ENCODE measurements at places on chromosomes 11 and 22.

- DNase-seq = peak; percentile 78
Measured at GRCh38 chr22:16819249-16819648, 6.0 kb downstream of the XKR3 start.

GRCh38 chr11:112382561-112382960, 121.9 kb upstream of the PLET1 start:
- no peak for DNase-seq

- DNase-seq = no peak
Measured at GRCh38 chr11:63698976-63699733, 17.9 kb downstream of the RTN3 start.

- no peak for DNase-seq
Measured at GRCh38 chr11:128022007-128022368, 565.4 kb downstream of the ETS1 start.

- no peak for DNase-seq
Measured at GRCh38 chr11:2816941-2817421, 68.6 kb downstream of the CDKN1C start.

- DNase-seq = no peak
Measured at GRCh38 chr11:47904048-47904447, 55.9 kb upstream of the NUP160 start.

- no peak for DNase-seq
Measured at GRCh38 chr11:77287615-77288273, 13.7 kb downstream of the GDPD4 start.

DNA sequence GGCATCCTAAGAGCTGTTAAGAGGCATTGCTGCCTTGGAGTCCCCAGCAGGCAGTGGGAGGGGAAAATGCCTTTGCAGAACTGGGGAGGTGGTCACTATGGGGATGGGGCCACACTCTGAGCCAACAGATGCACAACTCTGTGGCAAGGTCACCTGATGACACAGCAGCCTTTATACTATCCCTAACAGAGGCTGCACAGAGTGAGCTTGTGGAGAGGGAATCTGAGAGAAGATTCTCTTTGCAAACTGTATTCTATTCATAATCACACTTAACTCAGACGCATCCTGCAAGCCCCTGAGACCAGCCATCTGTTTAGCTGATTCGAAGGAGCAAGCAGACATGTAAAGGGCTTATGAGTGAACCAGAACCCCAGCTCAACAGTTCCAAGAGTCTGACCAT, 49.0 kb upstream of the TTC12 start:
- no peak for DNase-seq

GRCh38 chr11:89015614-89016013, 50.2 kb downstream of the GRM5 start:
- DNase-seq = no peak

- no peak for DNase-seq
Measured at GRCh38 chr11:115580416-115580815, 76.2 kb upstream of the CADM1 start.

- DNase-seq = peak; percentile 95
Measured at GRCh38 chr22:35376728-35377472, 4.0 kb upstream of the HMOX1 start.

DNA sequence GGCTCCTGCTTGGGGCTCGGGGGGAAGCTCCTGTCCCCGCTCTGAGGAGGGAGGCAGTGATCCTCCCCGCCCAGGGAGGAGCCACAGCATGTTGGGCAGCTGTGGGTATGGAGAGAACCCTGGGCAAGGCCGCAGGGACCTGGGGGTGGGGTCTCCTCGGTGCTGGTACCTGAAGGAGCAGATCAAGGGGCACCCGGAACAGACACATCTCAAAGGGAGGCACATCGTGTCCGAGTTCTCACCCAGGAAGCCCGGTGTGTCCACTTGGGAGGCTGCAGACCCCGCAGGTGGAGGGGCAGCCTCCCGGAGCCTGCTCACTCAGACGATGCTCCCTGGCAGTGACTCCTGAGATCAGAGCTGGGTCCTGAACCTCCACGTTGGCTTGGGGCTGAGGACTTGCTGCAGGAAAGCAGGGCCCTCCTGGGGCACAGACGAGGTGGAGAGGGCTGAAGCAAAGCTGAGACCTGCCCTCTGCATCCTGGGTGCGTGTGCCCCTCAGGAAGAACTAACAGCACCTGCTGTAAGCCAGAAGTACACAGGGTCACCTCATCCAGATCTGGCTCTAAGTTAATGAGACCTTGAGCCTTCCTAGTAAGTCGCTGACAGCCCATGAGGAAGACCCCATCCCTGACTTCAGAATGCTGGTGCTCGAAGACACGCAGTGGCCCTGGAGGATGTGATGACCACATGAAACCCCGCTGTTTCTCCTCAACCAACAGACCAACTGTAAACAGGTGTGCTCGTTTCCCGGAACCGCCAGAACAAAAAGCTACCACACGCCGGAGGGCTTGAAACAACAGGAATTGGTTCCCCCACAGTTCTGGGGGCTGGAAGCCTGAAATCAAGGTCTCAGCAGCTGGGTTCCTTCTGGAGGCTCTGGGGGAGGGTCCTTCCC, 5.9 kb upstream of the OSBPL5 start:
- no peak for DNase-seq

GRCh38 chr11:102615077-102615893, 9.8 kb downstream of the MMP20 start:
- no peak for DNase-seq

DNA sequence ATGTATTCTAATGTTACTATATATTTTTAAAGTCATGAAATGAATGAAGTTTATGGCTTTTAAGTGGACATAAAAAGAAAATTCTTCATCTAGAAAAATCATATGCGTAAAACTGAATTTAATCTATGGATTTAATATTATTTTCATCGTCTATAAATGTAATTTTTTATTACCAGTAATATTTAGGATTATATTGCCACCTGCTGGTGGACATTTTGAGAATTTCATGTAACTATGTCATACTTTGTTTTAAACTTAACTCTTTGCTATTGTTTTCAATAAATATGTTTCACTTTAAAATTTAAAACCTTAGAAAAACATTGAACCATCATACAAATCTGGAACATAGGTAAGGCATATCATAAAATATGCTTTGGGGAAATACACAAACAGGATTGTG, 66.5 kb upstream of the CEP126 start:
- DNase-seq = peak; percentile 84

DNA sequence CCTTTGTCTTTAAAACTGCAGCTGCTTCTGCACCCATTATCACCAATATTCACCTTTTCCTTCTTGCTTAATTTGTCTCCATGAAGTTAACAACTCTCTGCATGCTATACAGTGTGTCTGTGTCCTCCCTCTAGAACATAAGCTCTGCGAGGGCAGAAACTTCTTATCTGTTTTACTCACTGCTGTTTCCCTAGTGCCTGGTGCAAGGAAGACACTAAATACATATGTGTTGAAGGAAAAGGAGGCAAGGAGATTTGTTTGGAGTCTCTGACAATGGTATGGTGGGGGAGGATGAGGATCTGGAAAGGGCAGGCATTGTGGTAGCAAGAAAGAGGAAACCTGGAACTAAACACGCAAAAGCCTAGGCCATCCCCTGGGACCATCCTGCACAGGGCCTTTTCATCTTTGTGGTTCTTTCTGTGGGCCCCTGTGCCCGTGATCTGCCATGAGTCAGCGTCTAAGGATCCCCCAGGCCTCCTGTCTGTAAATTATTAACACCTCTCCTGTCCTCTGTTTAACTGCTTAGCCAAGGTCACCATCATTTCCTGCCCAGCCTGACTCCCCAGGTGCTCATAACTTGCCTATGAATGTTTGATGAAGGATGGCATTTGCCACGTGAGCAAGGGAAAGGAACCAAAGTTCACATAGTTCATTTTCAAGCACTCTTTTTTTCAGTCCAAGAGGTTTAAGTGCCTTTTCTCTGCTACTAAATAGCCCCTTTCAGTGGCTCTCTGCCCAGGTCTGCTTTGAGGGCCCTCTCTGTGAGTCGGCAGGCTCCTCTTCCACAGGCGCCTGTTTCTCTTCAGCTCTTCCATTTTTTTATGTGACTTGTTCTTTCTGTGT, 131.1 kb downstream of the RASSF10 start:
- no peak for DNase-seq

DNA sequence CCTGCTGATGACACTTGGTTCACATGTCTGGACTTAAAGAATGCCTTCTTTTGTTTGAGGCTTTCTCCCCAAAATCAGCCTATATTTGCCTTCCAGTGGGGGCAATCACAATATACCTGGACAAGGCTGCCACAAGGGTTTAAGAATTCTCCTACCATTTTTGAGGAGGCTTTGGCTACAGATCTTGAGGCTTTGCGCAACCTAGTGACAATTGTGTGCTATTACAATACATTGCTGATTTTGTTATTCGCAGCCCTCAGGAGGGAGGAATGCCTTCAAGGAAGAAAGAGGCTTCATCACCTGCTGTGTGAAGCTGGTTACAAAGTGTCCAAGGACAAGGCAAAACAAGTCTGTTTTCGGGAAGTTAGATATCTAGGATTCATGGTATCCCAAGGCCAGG, 50.8 kb upstream of the OR4C15 start:
- DNase-seq = peak; percentile 43

GRCh38 chr11:16154715-16155396, 201.5 kb downstream of the SOX6 start:
- no peak for DNase-seq

DNA sequence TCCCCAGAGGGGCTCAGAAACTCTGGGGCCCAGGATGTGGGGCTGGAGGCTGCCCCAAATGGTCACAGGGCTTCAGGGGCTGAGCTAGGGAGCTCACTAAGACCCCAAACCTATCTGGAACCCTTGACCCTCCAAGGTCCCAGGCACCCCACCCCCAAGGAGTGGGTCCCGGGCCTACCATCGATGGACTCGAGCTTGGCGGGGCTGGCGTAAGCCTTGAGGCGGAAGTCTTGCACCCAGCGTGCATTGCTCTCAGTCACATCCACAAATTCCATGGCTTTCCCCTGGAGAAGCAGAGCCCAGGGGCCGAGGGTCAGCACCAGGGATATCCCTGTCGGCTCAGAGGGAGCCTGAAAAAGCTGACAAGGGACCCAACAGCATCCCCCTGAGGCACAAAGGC, 3.5 kb downstream of the GATD1 start:
- no peak for DNase-seq

GRCh38 chr22:38126928-38127668, 16.6 kb upstream of the BAIAP2L2 start:
- no peak for DNase-seq

- DNase-seq = peak; percentile 43
Measured at GRCh38 chr11:65435981-65436411, 13.4 kb downstream of the NEAT1 start.

GRCh38 chr11:126594921-126595367, 239.5 kb downstream of the ST3GAL4 start:
- no peak for DNase-seq

- peak; percentile 90 for DNase-seq
Measured at GRCh38 chr22:44723801-44724200, 21.8 kb downstream of the PRR5 start.

- no peak for DNase-seq
Measured at GRCh38 chr22:19196841-19197612, 18.5 kb upstream of the SLC25A1 start.

- peak; percentile 29 for DNase-seq
Measured at GRCh38 chr11:10688401-10688800, 5.2 kb downstream of the IRAG1 start.

DNA sequence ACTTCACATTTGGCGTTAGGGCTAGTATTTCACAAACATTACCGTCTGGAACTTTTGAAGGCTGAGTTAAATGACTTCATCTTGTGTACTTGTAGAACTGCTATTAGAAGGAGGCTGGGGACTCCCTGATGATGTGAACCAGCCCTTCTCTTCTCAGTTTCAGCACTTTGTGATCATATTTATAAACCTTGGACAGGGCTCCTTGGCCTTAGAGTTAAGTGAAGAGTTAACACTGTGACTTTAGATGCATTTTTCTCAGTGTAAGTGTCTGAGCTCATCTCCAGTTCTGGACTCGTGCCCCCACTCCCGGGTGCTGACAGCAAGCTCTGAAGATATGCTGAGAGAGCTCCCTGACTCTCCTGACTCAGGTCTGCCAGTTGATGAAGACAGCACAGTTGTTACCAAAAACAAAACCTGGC, 8.4 kb downstream of the MIAT start:
- no peak for DNase-seq

DNA sequence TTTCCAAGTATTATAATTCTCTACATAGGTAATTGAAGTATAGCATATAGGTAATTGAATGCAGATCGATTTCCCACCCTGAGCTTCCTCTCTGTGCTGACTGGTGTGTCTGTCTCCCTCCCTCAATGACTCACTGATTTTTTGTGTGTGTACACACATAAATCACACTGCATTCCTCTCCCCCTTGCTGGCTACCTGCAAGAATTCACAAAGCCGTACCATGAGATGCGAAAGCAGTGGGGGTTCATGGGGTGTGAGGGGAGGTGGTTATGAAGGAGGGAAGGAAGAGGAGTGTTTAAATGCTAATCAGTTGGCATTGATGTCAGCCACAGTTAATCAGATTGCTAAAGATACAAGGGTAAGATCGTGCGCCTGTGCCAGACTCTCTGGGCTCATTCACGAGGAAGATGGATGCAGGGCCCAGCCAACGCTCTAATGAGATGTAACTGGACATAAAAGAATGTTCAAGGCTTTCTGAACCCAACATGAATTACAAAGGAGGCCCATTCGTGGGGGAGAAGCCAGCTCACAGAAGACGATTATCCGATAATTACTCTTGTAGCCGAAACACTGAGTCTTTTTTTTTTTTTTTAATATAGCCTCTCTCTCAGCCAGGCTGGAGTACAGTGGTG, 107.4 kb downstream of the SEZ6L start:
- no peak for DNase-seq

- DNase-seq = peak; percentile 49
Measured at GRCh38 chr22:35728639-35729308, 11.1 kb downstream of the APOL5 start.

- DNase-seq = peak; percentile 78
Measured at GRCh38 chr11:60377401-60378136, 763 bp upstream of the MS4A7 start.

- DNase-seq = no peak
Measured at GRCh38 chr22:45136594-45136993, 27.1 kb upstream of the NUP50 start.

- no peak for DNase-seq
Measured at GRCh38 chr11:19455731-19456130, 215.0 kb upstream of the E2F8 start.

GRCh38 chr11:10257478-10257877, 36.5 kb downstream of the SBF2 start:
- DNase-seq = no peak

DNA sequence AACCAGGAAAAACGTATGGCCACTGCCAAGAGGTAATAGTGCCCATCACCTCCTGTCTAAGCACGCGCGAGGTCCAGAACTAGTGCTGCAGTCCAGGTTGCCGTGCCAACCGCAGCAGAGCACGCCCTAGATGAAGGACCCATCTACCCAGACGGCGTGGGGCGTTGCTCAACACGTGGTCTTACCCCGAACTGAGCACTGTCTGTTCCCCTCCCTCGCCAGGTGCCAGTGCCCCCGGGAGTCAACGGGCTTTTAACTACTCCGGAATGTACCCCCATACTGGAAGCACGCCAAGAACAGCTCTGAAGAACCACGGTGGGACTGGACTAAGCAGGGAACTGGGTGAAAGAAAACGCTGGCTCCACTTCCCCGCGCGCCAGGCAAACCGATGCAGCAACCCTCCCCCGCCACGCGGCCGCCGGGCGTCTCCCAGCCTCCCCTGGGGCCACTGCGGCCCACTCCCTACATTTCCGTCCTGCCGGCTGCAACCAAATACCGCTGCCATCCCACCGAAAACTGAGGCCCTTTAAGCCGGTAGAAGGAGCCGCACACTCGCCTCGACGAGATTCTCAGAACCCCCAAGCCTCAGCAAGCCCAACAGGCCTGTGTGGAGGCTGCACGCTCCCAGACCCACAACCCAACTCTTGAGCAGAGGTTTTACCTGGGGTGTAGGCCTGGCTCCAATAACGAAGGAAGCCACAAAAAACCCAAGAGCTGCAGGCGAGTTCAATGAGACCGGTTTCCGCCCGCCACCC, at the start of gene HSPA8:
TSS of gene HSPA8 (minus strand) at position 734 of the 755 bp plus-strand sequence. CDS start 812 bp downstream, outside the sequence.
- DNase-seq = peak; percentile 68

All from Karpas-422 (cell line).